Upper lobe of left lung (tissue), 6 donors: ENCODE measurements at places on chromosomes 1 and 21.

DNA sequence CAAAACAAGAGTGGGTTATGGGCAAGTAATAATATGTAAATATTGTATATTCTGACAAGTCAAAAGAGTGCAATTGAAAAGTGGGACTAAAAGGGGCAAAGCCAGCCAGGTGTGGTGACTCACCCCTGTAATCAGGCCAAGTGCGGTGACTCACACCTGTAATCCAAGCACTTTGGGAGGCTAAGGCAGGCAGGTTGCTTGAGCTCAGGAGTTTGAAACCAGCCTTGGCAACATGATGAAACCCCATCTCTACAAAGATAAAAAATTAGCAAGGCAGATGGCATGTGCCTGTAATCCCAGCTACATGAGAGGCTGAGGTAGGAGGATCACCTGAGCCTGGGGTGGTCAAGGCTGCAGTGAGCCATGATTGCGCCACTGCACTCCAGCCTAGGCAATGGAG lies 304.0 kb downstream of the HHIPL2 start:
- H3K36me3 ChIP-seq: no peaks in the 10 kb centered on the region
- no peaks in the 10 kb centered on the region for H3K27me3 ChIP-seq
- no peak for DNase-seq

DNA sequence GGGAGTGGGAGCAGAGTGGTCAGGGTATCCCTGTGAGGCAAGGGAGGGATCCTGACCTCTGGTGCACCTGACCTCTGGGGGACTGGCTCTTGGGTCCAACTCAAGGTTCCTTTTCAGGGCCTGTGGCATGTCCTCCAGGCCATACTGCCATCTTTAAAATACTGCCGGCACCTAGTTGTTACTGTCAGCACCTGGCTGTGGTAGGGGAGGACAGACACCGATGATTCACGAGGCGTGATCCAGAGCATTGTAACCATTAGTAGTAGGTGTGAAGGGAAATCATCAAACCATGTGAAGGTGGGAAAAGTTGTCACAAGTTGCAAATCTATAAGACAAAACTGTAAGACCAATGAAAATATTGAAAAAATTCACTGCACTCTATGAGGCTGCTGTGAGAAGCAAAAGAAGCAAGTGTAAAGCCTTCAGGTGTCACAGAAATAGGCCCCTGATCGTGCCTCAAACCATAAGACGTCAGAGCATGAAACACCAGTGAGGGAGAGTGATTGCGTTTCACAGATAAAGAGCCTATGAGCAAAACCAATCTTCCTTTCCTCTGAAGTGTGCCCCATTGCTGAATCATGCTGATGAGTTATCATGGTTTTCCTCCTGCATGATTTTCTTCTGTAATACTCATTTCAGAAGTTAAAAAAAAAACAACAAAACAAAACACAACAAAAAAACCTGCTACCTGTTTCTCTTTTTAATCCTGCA lies 55.3 kb downstream of the CDC7 start:
- H3K27ac ChIP-seq: peak overlapping the region; percentile 37
- H3K36me3 ChIP-seq: no peaks in the 10 kb centered on the region
- H3K27me3 ChIP-seq: no peaks in the 10 kb centered on the region

GRCh38 chr1:202982715-202983430 lies 15.8 kb upstream of the CYB5R1 start:
- no peaks in the 10 kb centered on the region for H3K36me3 ChIP-seq
- DNase-seq: no peak
- no peak overlapping the region for H3K4me3 ChIP-seq
- H3K27me3 ChIP-seq: no peaks in the 10 kb centered on the region

- H3K27ac ChIP-seq: no peak overlapping the region
- H3K36me3 ChIP-seq: no peaks in the 10 kb centered on the region
- H3K4me1 ChIP-seq: no peaks in the 10 kb centered on the region
- no peak overlapping the region for H3K4me3 ChIP-seq
- no peak for DNase-seq
- H3K27me3 ChIP-seq: no peaks in the 10 kb centered on the region
Observed at GRCh38 chr21:30340714-30341573, 3.5 kb upstream of the KRTAP27-1 start.

DNA sequence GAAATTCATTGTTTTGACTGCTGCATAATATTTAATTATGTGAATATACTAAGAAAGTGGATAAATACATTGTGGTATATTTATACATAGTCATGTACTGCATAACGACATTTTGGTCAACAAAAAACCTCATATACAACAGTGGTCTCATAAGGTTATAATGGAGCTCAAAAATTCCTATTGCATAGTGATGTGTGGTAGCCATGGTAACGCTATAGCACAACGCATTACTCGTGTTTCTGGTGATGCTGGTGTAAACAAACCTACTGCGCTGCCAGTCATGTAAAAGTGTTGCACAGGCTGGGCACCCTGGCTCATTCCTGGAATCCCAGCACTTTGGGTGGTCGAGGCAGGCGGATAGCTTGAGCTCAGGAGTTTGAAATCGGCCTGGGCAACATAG lies 52.6 kb upstream of the NHLH2 start:
- no peak overlapping the region for H3K27ac ChIP-seq
- no peak for DNase-seq
- H3K4me3 ChIP-seq: no peak overlapping the region
- H3K36me3 ChIP-seq: no peaks in the 10 kb centered on the region
- H3K4me1 ChIP-seq: no peaks in the 10 kb centered on the region

GRCh38 chr1:203197625-203198024 lies 11.1 kb upstream of the CHI3L1 start:
- H3K36me3 ChIP-seq: no peaks in the 10 kb centered on the region
- H3K27ac ChIP-seq: no peak overlapping the region
- no peak overlapping the region for H3K4me3 ChIP-seq
- DNase-seq: no peak
- peaks cover 12% of the 10 kb centered on the region for H3K4me1 ChIP-seq
- H3K27me3 ChIP-seq: no peaks in the 10 kb centered on the region

DNA sequence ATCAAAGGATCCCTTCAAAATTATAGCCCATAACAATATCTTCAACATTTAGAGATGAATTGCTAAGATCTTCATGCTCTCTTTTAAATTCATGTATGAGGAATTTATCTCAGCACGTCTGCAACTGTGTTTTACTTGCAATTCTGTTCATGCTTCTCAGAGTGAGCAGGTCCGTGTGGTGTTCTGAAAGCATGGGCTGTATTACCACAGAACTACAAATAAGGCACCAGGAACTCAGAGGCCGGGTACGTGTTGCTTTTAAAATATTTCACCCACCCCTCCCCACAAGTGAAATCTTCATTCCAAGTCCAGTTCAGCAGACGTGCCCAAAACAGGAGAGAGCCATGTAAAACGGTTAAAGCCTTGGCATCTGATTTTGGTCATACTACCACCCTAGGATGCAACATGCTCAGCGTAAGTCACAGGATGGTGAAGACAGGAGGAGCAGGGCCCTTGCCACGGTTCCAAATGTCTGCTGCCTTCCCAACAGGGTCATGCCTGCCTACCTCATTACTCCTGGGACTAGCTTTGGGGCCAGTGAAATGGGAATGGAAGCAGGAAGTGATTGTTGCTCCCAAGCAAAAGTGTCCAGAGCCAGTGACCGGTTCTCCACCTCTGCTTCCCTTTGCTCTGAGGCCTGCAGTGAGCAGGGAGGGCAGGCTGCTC lies 133.7 kb downstream of the PTPN14 start:
- DNase-seq: no peak
- no peaks in the 10 kb centered on the region for H3K27me3 ChIP-seq
- no peak overlapping the region for H3K4me3 ChIP-seq
- no peaks in the 10 kb centered on the region for H3K4me1 ChIP-seq
- no peaks in the 10 kb centered on the region for H3K36me3 ChIP-seq
- no peak overlapping the region for H3K27ac ChIP-seq

- H3K27me3 ChIP-seq: no peaks in the 10 kb centered on the region
- H3K36me3 ChIP-seq: no peaks in the 10 kb centered on the region
- no peak overlapping the region for H3K4me3 ChIP-seq
Observed at GRCh38 chr1:223455470-223455869, 62.3 kb downstream of the CCDC185 start.

- H3K4me1 ChIP-seq: peaks cover 25% of the 10 kb centered on the region
- H3K36me3 ChIP-seq: peaks cover 4% of the 10 kb centered on the region
- H3K27ac ChIP-seq: peak overlapping the region; percentile 86
- no peak overlapping the region for H3K4me3 ChIP-seq
Observed at GRCh38 chr1:91736715-91737615, 149.0 kb downstream of the TGFBR3 start.

DNA sequence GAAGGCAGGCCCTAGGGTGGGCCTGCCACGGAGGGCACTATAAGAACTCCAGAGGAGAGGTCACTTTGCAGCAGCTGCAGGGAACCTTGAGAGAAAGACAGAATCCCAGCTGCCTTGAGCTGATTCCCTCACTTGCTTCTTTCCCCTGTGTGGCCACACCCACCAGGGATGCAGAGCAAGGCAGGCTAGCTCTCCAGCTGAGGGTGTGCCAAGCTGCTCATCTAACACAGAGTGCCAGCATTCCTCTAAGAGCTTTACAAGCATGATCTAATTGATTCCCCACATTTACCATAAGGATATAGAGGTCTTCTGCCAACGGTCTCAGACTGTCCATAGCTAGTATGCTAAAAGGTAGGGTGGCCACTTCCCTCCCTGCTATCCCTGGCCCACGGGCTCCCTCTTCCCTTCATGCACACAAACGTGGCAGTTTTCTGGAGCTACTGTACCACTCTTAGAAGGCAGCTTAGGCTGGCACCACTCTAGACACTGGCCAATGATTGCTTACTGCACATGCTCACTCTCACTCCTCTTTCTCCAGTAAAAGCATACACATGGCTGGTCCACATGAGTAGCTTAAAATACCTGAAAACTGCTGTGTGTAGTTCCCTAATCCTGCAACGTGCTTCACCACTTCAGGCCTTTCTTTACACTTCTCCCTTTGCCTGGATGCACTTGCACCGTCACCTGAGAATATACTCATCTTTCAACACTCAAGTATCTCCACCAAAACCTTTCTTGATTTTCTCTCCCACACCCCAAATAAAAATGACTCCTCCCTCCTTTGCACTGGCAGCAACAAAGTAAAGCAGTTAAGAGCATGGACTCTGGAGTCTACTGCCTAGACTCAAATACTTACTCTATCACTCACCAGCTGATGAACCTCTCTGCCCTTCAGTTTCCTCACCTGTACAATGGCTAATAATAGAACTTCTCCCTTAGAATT lies 57.7 kb downstream of the DMAP1 start:
- no peak for DNase-seq
- H3K27ac ChIP-seq: no peak overlapping the region
- no peaks in the 10 kb centered on the region for H3K36me3 ChIP-seq
- no peaks in the 10 kb centered on the region for H3K27me3 ChIP-seq
- H3K4me1 ChIP-seq: peaks cover 8% of the 10 kb centered on the region

DNA sequence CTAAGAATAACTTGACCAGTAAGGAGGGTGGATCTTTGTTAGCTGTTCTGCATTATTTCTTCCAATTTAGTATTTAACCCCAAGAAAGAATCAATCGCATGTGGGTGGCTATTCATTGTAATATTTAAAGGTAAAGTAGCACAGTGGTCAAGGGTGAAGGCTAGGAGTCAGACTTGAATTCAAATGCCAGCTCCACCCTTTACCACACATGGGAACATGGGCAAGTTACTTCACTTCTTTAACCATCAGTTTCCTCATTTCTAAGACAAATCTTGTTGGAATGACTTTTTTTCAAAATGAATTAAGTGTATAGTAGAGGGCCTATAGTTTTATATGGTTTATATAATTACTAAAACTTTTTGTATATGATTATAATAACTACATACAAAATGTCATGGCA lies 71.3 kb upstream of the S1PR1 start:
- no peak for DNase-seq
- H3K4me3 ChIP-seq: no peak overlapping the region
- H3K27me3 ChIP-seq: no peaks in the 10 kb centered on the region

GRCh38 chr1:103208844-103209243 lies 100.5 kb upstream of the COL11A1 start:
- DNase-seq: no peak
- H3K27me3 ChIP-seq: no peaks in the 10 kb centered on the region
- H3K27ac ChIP-seq: no peak overlapping the region
- no peak overlapping the region for H3K4me3 ChIP-seq

- no peak for DNase-seq
- no peaks in the 10 kb centered on the region for H3K27me3 ChIP-seq
- no peak overlapping the region for H3K27ac ChIP-seq
- H3K4me3 ChIP-seq: no peak overlapping the region
Observed at GRCh38 chr1:22470227-22470626, 18.6 kb downstream of the ZBTB40 start.

DNA sequence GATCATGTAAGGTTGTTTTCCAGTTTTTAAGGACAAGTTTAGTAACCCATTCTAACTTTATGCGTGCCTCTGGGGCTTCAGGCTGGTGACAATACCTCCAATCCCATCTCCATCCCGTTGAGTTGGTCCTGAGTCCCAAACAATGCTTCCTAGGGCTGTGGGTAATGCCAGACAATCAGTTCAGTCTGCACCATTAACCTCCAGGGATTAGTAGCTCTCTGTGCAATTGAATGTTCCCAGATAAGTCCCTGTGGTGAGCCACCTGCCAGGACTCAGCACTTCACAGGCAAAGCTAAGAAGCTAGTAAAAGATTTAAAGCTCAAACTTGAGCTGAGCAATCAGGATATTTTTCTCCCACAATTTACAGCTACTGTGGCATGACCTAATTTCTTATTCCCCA lies 462.2 kb upstream of the PTBP2 start:
- no peaks in the 10 kb centered on the region for H3K36me3 ChIP-seq
- H3K4me3 ChIP-seq: no peak overlapping the region
- no peak overlapping the region for H3K27ac ChIP-seq
- no peak for DNase-seq
- H3K27me3 ChIP-seq: no peaks in the 10 kb centered on the region
- no peaks in the 10 kb centered on the region for H3K4me1 ChIP-seq

- no peak overlapping the region for H3K4me3 ChIP-seq
- H3K27me3 ChIP-seq: no peaks in the 10 kb centered on the region
- H3K36me3 ChIP-seq: peaks cover 33% of the 10 kb centered on the region
- DNase-seq: peak; percentile 32
- H3K27ac ChIP-seq: no peak overlapping the region
- peaks cover 5% of the 10 kb centered on the region for H3K4me1 ChIP-seq
Observed at GRCh38 chr1:167697667-167698141, 24.1 kb upstream of the MPZL1 start.

DNA sequence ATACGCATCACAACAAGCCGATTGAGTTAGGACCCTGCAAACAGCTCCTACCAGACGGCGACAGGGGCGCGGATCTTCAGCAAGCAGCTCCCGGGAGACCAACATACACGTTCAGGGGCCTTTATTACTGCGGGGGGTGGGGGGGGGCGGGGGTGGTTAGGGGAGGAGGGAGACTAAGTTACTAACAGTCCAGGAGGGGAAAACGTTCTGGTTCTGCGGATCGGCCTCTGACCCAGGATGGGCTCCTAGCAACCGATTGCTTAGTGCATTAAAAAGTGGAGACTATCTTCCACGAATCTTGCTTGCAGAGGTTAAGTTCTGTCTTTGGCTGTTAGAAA lies 162.0 kb downstream of the RUNX1 start:
- peak overlapping the region; percentile 66 for H3K4me3 ChIP-seq
- no peak for DNase-seq
- peaks cover 6% of the 10 kb centered on the region for H3K27me3 ChIP-seq
- H3K4me1 ChIP-seq: peaks cover 55% of the 10 kb centered on the region
- no peaks in the 10 kb centered on the region for H3K36me3 ChIP-seq
